Amniotic epithelial cell (primary cell): ENCODE measurements at places on chromosomes 16 and 17.
A peak's percentile ranks its signal among the peaks of the same experiment; 100 is the strongest.

GRCh38 chr17:64401941-64402340 lies 11.3 kb upstream of the PECAM1 start:
- no peak for DNase-seq

DNA sequence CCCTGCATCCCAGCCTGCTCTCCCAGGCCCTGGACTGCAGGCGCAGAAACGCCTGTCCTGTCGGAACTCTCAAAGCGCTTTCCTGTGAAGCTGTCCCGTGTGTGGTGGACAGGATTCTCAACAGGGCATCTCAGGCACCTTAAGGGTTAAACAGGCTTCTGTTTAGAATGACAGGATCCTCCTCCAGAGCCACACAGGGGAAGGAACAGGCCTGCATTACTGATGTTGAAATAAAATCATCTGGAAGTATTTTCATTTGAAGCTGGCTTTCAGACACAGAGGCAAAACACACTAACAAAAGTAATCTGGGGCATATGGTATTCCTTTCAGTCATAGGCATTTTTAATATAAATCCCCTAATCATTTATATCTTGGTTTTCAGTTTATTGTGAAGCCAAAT lies 7.4 kb downstream of the HS3ST3A1 start:
- DNase-seq: no peak

DNA sequence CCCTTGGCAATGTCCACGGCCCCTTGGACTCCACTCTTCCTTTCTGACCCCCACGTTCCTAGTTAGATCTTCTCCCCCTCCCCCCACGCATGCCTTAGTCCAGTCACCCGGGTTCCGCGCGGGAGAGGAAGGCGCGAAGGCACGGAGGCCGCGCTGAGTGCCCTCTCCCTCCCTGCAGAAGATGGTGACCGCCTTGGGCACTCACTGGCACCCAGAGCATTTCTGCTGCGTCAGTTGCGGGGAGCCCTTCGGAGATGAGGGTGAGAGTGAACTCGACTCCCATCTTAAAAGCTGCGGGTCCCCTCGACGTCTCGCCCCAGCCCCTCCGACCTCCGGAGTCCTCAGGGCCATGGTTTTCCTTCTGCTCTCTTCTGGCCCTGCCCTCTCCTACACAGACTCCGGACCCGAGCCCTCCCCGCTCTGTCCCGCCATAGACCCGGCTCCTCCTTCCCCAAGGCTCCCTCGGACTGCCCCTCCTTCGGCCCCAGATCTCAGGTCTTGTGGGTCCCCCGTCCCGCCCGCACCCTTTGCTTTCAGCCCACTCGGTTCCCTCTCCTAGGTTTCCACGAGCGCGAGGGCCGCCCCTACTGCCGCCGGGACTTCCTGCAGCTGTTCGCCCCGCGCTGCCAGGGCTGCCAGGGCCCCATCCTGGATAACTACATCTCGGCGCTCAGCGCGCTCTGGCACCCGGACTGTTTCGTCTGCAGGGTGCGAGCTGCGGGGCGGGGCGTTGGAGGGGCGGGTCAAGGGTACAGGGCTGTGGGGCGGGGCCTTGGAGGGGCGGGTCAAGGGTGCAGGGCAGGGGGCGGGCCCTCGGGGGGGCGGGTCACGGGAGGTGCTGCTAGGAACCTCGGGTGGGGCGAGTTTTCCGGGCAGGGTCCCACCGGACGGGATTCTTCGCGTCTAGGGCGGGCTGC lies 4.6 kb downstream of the TGFB1I1 start:
- DNase-seq: peak; percentile 54

- peak; percentile 80 for DNase-seq
These were observed 1.6 kb downstream of the LASP1 start for GRCh38 chr17:38871247-38872015.

DNA sequence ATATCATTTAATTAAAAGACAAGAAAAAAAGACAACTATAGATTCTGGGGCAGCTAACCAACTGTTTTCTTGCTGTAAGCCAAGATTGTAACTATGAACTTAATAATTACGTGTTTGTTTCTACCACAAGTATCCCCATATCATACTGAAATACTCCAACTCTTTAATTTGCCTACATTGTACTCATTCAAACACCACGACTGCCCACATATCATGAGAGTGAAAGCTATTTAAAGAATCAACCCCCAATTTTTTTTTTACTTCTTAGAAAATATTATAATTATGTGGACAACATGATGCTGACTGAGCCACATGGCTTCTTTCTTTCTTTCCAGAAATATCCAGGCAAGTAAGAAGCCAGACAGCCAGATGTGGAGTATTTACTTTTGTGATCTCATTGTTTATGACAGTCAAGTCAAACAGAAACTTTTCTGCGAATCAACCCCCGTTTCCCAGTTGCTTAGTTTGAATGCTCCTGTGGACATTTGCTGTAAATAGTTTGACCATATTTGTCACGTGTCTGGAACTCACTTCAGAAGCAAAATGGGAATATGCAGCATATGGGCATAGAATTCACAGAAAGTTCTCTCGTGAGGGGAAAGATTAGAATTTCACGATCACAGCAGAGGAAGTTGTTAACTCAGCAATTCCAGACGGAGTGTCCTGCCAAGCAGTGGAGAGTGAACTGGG lies 126.8 kb upstream of the PSMD7 start:
- no peak for DNase-seq

DNA sequence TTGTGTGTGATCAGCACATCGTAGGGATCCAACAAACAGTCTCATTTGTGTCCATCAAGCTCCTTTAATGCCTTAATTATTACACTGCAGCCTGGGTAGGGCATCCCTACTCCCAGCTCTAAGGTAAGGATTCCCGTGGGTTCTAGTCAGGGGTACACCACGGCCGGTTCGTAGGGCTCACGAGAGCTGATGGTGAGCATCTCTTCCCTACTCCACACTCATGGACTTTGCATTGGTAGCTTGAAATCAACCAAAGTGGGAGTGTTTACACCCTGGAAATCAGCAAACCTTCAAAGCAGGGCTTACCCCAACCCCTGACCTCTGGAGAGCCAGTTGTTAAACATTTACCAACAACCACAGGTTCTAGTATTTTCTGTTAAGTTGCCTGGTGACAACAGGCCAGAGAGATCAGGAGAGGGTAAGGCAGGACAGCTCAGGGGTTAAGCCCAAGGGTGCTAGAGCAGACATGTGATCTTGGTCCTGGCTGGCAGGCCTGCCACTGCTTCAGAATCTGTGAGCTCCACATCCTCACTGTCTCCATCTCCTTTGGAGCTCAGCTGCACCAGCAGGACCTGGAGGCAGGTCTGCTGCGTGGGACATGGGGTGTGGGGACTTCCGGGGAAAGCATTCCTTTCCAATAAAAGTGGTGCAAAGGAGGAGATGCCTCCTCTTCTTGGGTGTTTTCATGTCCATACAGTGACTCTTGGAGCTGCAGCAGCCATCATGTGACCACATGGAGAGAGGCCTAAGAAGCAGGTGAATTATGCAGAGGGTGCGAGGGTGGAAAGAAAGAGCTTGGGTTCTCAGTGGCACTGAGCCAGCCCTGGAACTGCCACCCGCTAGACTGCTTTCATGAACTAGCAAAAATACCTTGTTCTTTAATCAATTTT lies 36.1 kb upstream of the ZCCHC14 start:
- no peak for DNase-seq

- DNase-seq: no peak
These were observed 95.6 kb upstream of the HLF start for GRCh38 chr17:55168958-55169687.

DNA sequence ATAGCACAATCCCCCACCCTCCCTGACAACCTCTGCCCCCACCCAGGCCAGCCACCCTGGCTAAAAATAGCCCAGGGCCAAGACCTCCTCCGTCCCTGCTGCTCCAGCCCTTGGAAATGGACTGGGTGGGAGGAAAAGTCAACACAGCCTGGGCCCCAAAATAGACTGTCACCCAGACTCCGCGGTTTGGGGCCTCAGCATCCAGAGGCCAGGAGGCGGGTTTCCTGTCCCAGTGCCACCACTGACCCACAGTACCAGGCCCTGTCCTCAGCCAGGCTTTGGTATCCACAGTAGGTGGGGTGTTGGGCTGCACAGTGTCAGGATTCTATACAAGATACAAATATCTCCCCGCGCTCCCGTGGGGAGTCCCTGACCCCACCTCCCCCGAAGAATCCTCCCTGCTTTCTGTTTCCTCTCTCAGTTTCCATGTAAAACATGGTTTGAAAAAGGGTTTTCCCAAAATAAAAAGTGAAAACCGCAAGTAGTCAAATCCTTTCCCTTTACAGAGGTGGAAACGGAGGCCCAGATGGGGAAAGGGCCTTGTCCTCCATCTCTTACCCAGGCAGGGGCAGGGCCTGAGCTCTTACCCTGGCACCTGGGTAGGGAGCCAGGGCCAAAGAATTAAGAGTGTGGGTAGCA lies 20.1 kb downstream of the CPNE2 start:
- DNase-seq: no peak

GRCh38 chr16:19883296-19883965 lies 1.2 kb downstream of the GPRC5B start:
- peak; percentile 13 for DNase-seq

DNA sequence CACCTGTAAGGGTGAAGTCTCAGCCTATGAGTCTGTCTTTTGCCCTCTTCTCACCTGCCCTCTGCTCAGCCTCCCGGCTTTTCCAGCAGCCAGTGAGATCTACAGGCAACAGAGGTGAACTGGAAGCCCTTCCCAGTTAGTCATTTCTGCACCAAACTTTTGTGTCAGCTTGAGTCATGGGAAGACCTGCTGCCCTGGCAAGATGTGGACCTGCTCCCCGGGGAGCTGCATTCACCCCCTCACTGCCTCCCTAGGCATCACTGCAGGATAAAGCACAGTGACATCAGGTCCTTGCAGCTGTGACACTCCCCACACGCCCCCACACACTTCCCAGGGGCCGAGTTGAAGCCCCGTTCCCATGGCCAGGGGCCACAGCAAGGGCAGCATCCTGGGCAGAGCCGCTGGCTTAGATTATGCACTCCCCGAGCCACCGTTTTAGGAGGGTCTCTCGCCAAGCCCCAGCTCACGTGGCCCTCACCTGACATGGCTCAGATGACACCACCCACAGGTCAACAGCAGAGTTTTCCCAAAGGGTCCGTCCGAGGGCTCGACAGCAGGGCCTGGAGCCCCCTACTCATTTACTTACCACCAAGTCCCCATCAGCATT lies 6.5 kb upstream of the ABR start:
- no peak for DNase-seq

- peak; percentile 42 for DNase-seq
These were observed 21.5 kb upstream of the KCNJ16 start for GRCh38 chr17:70053241-70054234.

DNA sequence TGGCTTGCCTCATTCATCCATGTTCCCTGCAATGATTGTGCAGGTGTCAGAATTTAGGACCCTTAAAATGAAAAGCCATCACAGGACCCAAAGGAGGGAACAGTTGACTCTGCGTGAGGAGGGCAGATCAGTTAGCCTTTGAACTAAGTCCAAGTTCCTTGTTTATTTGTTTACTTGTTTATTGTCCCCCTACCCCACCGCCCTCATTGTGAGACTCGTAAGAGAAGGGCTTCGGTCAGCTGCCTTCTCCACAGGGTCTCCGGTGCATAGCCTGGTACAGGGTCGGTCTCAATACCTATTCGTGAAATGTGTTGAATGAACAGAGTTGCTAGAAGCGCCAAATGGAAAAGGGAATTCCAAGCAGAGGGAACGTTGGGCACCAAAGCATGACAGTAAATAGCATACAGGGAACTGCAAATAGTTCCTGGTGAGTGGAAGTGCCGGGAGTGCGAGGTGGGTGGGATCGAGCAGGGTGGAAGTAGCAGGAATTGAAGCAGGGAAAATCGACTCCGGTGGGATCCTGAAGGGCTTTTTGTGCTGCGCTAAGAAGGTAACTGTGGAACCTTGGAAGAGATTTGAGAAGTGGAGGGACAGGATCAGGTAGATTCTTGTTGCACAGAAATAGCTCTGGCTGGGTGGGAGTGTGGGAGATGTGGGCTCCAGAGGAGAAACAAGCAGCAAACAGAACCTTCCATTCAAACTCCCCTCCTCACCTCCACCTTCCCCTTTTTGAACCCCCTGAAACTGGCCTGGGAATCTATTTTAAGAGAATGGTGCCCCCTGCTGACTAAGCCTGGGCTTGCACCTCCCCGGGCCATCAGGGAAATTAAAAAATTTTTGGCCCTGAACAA lies 12.7 kb downstream of the SLC35B1 start:
- DNase-seq: no peak

DNA sequence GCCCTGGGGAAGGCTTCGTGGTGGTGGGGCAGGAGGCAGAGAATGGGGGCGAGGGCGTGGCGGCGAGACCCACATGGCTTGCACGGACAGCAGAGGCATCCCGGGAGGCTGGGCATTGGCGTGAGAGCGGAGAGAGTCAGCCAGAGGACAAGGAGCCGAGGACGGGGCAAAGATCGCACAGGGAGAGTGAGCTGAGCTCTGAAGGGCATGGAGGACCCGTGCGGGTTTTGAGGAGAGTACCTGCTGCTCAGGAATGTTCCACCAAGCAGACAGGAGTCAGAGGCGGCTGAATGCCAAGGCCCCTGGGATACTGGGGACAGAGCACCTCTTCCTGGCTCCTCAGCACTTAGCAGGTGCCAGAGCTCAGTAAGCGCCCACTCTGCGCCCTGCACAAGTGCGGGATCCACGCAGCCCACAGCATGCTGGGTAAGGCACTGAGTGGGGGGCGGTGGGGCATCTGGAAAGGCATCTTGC lies 47.8 kb downstream of the ARHGAP27 start:
- no peak for DNase-seq

GRCh38 chr16:81723098-81723723 lies 55.9 kb upstream of the PLCG2 start:
- peak; percentile 78 for DNase-seq

DNA sequence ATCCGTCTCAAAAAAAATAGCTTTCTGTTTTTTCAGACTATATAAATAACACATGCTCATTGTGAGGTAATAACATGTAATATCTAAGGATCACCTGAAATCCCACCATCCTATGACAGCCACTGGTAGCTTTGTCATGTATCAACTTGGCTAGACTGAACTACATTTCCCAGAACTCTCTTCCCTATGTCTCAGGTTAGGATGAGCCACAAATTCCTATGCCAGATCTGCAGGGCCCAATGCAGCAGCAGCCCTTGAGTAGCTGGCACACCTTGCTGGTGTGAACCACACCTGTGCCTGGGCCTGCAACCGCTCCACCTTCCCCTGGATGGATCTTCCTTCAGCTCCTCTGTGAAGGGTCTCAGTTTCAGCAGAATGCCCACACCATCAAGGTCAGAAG lies 28.1 kb downstream of the OGFOD1 start:
- DNase-seq: no peak

DNA sequence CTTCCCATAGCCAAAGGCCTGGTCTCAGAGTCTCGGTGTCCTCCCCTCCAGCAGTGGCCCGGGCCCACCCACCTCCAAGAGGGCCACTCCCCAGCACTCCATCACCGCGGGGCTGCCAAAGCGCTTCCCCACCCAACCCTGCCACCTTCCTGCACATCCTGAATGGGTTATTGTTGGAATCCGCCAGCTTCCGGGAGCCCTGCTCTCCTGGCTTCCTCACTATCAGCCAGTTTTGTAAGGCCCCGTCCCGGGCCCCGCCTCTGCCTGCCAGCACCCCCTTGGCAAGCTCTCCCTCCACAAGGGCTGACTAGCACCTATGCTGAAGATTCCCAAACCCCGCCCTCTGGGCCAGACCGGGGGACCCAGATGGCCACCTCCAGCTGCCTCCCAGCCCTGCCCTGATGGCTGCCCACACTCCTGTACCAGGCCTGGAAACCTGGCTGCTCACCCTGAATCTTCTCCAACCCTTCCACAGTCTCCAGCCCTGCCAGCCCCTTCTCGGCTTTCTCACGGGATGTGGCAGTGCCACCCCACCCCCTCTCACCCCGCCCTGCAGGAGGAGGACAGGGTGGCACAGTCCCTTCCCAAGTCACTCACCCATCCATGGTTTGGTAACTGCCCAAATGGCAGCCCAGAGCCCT lies 14.4 kb downstream of the MYBBP1A start:
- DNase-seq: no peak
